Spleen (tissue), 13 donors: ENCODE measurements at places on chromosomes 6 and 20. TPM values are rescaled to one million over a fixed set of nuclear protein-coding genes. Genes with fewer than 3 reads are reported as not detected.

DNA sequence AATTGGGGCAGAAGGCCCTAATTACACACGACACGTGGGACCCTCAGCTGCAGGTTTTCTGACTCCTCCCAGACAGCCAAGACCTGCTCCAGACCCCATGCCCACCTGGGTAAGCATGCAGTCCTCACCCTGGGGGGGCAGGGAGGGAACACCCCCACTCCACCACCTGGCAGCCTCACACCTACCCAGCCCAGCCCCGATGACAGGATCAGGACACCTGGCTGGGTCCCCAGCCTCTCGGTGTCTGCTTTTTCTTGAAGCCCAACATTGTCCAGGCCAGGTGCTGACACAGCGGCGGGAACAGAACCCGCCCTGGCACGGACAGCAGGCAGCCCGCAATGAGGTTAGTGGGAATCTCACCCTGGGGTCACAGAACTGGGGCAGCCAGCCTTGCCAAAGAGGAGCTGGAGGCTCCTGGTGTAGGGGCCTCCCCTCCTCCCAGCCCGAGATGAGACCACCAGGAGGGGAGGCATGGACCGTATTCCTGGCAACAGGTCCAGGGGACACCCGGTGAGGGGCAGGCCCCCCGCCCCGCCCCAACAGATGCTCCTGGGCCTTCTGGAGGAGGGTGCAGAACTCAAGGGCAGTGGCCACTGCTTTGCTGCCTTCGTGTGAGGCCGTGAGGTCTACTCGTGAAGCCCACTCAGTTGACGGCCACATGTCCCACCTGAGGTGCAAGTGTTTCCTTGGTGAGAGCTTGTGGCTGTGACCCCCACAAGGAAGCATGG lies 103.8 kb downstream of the DLL1 start:
- no peak for DNase-seq
- H3K27ac ChIP-seq: no peak overlapping the region
- H3K36me3 ChIP-seq: no peaks in the 10 kb centered on the region
- no peak overlapping the region for H3K4me3 ChIP-seq

The LY6G6F gene
- 2.2 TPM for total RNA-seq

GRCh38 chr6:52375780-52376556 lies 14.0 kb downstream of the PAQR8 start:
- peaks cover 33% of the 10 kb centered on the region for H3K4me1 ChIP-seq
- no peak overlapping the region for H3K4me3 ChIP-seq
- H3K36me3 ChIP-seq: no peaks in the 10 kb centered on the region
- H3K27me3 ChIP-seq: no peaks in the 10 kb centered on the region
- DNase-seq: no peak

- H3K4me1 ChIP-seq: peaks cover 7% of the 10 kb centered on the region
- DNase-seq: no peak
- H3K36me3 ChIP-seq: no peaks in the 10 kb centered on the region
- H3K27me3 ChIP-seq: no peaks in the 10 kb centered on the region
- no peak overlapping the region for H3K4me3 ChIP-seq
- no peak overlapping the region for H3K27ac ChIP-seq
Observed at GRCh38 chr20:24837781-24838450, 111.2 kb upstream of the CST7 start.

The TMEM74B gene
- total RNA-seq: 0.46 TPM

DNA sequence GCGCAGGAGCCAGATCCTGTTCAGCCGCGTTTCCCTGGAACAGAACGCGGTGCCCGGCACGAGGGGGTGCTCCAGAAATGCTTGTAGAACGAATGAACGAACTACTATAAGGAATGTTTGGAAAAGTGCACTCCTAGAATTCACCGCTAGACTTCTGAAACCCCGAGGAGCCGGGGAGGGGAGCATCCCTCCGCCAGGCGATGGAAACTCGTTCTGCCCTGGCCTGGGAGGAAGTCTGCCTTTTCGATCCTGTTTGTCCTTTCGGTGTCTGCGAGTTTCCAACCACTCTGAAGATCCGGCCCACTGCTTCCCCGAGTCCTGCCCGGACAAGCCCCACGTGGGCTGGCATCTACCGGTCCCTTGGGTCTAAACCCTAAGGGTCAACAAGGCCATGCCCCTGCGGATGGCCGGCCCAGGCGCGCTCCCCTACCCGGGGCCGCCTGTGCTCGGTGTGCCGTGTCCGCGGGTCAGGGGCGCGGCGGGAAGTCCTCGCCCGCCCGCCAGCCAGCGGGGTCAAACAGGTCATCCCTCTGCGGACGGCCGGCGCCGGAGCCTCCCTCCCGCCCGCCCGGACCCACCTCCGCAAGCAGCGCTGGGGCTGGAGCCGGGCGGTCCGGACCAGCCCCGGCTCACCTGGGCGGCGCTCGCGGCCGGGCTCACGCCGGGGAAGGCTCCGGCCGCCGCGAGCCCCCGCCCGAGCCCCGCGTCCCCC lies 526 bp downstream of the SULF2 start:
- H3K36me3 ChIP-seq: no peaks in the 10 kb centered on the region
- no peak overlapping the region for H3K27ac ChIP-seq
- peak; percentile 79 for DNase-seq
- peak overlapping the region; percentile 45 for H3K4me3 ChIP-seq
- peaks cover 21% of the 10 kb centered on the region for H3K4me1 ChIP-seq
- peaks cover 97% of the 10 kb centered on the region for H3K27me3 ChIP-seq

The JPH2 gene
- 1.3 TPM for total RNA-seq

The SNHG17 gene
- total RNA-seq: 45.2 TPM

The NNAT gene
- not detected for total RNA-seq

- DNase-seq: no peak
- no peak overlapping the region for H3K4me3 ChIP-seq
- no peak overlapping the region for H3K27ac ChIP-seq
- H3K4me1 ChIP-seq: peaks cover 20% of the 10 kb centered on the region
- H3K36me3 ChIP-seq: no peaks in the 10 kb centered on the region
Observed at GRCh38 chr20:8161264-8162071, 29.4 kb downstream of the PLCB1 start.

DNA sequence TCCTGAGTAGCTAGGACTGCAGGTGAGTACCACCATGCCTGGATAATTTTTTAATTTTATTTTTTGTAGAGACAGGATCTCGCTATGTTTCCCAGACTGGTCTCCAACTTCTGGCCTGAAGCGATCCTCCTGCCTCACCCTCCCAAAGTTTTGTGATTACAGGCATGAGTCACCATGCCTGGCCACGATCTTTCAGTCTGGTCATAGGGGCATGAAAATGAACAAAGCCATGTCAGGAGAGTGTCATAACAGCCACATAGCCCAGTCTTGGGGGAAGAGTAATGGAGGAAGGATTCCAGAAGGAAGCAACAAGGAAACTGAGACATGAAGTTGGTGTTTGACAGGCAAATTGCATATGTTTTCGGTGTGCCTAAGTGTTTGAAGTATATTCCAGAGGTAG lies 17.0 kb upstream of the SNX3 start:
- no peaks in the 10 kb centered on the region for H3K36me3 ChIP-seq
- no peak overlapping the region for H3K4me3 ChIP-seq
- DNase-seq: no peak
- no peak overlapping the region for H3K27ac ChIP-seq

The TRIM40 gene
- not detected for total RNA-seq

The PPIL6 gene
- total RNA-seq: 1.3 TPM

GRCh38 chr6:168180548-168181011 lies 101.6 kb upstream of the FRMD1 start:
- no peaks in the 10 kb centered on the region for H3K4me1 ChIP-seq
- DNase-seq: no peak
- peaks cover 8% of the 10 kb centered on the region for H3K27me3 ChIP-seq
- no peak overlapping the region for H3K4me3 ChIP-seq
- no peak overlapping the region for H3K27ac ChIP-seq

- no peak for DNase-seq
- H3K36me3 ChIP-seq: no peaks in the 10 kb centered on the region
- H3K27ac ChIP-seq: no peak overlapping the region
- no peaks in the 10 kb centered on the region for H3K4me1 ChIP-seq
Observed at GRCh38 chr6:23980965-23981364, 145.1 kb upstream of the NRSN1 start.

GRCh38 chr20:40676491-40677269 lies 12.4 kb downstream of the MAFB start:
- no peak for DNase-seq
- H3K36me3 ChIP-seq: no peaks in the 10 kb centered on the region
- peaks cover 35% of the 10 kb centered on the region for H3K4me1 ChIP-seq
- H3K27ac ChIP-seq: peak overlapping the region; percentile 65
- peaks cover 29% of the 10 kb centered on the region for H3K27me3 ChIP-seq
- no peak overlapping the region for H3K4me3 ChIP-seq

The HLA-DOA gene
- 48.0 TPM for total RNA-seq

The HUS1B gene
- 6.1 TPM for total RNA-seq

DNA sequence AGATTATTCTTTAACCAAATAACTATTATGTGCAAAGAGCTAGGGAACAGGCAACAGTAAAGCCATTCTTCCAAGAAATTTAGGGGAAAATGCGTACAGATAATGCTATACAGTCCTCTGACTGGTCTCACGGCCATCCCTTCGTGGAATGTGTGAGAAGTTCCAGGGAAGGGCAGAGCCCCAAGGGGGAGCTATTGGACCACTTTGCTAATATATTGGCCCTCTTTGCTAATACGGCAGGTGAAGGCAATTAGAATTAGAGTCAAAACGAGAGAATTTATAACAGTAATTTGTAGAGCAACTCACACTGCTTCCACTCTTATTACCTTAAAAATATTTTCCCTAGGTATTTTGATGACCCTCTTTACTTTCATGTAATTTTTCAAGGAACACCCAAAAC lies 140.4 kb downstream of the IMPG1 start:
- no peak for DNase-seq
- no peak overlapping the region for H3K27ac ChIP-seq
- no peak overlapping the region for H3K4me3 ChIP-seq
- H3K27me3 ChIP-seq: peaks cover 6% of the 10 kb centered on the region
- H3K4me1 ChIP-seq: peaks cover 10% of the 10 kb centered on the region

The BNIP5 gene
- not detected for total RNA-seq

DNA sequence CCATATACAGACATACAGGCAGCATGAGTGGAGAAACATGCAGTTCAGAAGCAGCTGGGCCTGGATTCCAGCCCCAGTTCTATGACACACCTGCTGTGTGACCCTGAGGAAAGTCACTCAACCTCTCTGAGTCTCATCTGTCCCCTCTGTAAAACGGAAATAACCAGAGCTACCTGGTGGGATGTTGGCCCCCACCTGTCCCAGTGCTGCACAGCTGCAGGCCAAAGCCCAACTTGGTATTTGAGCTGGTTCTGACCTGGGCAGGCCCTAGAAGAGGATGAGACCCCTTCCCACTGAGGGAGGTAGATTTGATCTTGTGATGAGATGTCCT lies 55.5 kb downstream of the PPP1R16B start:
- no peak overlapping the region for H3K4me3 ChIP-seq
- peak overlapping the region; percentile 79 for H3K27ac ChIP-seq
- peaks cover 88% of the 10 kb centered on the region for H3K4me1 ChIP-seq
- H3K36me3 ChIP-seq: peaks cover 3% of the 10 kb centered on the region
- no peaks in the 10 kb centered on the region for H3K27me3 ChIP-seq

GRCh38 chr6:163355426-163355991 lies 59.0 kb upstream of the QKI start:
- peak overlapping the region; percentile 15 for H3K4me3 ChIP-seq
- H3K27ac ChIP-seq: peak overlapping the region; percentile 76
- H3K27me3 ChIP-seq: no peaks in the 10 kb centered on the region
- H3K4me1 ChIP-seq: peaks cover 46% of the 10 kb centered on the region

The ANKRD66 gene
- not detected for total RNA-seq

The ATP6V1G2 gene
- total RNA-seq: 3.7 TPM

The MYLK2 gene
- 2.2 TPM for total RNA-seq

The NT5DC1 gene
- 11.3 TPM for total RNA-seq

- no peaks in the 10 kb centered on the region for H3K4me1 ChIP-seq
- no peak for DNase-seq
- H3K4me3 ChIP-seq: no peak overlapping the region
- no peak overlapping the region for H3K27ac ChIP-seq
Observed at GRCh38 chr6:18347021-18347577, 40.1 kb upstream of the RNF144B start.

GRCh38 chr6:10682355-10682988 lies 11.9 kb downstream of the C6orf52 start:
- H3K4me1 ChIP-seq: no peaks in the 10 kb centered on the region
- DNase-seq: no peak
- no peak overlapping the region for H3K4me3 ChIP-seq
- no peaks in the 10 kb centered on the region for H3K27me3 ChIP-seq
- H3K27ac ChIP-seq: no peak overlapping the region

DNA sequence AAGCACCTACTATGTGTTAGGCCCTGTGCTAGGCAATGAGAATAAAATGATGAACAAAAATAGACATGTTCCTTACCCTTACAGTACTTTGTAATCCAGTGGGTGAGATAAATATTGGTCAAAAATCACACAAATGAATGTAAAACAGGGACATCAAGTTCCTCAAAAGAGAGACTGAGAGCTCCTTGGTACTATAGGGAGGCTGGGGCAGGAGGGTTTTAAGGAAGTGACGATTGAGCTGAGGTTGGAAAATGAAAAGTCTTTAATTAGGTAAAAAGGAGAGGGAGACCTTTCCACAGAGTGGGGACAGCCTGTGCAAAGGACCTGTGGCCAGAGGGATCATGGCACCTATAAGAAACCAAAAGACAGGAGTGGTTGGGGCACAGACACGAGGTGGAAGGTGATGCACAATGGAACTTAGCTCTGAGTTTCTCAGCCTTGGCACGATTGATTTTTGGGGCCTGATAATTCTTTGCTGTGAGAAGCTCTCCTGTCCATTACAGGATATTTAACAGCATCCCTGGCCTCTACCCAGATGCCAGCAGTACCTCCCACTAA lies 140.3 kb downstream of the CEP57L1 start:
- H3K27me3 ChIP-seq: no peaks in the 10 kb centered on the region
- H3K4me1 ChIP-seq: no peaks in the 10 kb centered on the region
- no peak for DNase-seq
- H3K27ac ChIP-seq: no peak overlapping the region

GRCh38 chr20:54576518-54576917 lies 101.1 kb downstream of the DOK5 start:
- no peaks in the 10 kb centered on the region for H3K36me3 ChIP-seq
- no peak overlapping the region for H3K4me3 ChIP-seq
- no peak overlapping the region for H3K27ac ChIP-seq
- H3K4me1 ChIP-seq: no peaks in the 10 kb centered on the region

GRCh38 chr6:132511831-132512220 lies 1.1 kb downstream of the STX7 start:
- peak overlapping the region; percentile 70 for H3K27ac ChIP-seq
- peaks cover 72% of the 10 kb centered on the region for H3K4me1 ChIP-seq
- DNase-seq: no peak
- H3K27me3 ChIP-seq: no peaks in the 10 kb centered on the region
